ENCODE measurements at places on chromosomes 5 and 9.

DNA sequence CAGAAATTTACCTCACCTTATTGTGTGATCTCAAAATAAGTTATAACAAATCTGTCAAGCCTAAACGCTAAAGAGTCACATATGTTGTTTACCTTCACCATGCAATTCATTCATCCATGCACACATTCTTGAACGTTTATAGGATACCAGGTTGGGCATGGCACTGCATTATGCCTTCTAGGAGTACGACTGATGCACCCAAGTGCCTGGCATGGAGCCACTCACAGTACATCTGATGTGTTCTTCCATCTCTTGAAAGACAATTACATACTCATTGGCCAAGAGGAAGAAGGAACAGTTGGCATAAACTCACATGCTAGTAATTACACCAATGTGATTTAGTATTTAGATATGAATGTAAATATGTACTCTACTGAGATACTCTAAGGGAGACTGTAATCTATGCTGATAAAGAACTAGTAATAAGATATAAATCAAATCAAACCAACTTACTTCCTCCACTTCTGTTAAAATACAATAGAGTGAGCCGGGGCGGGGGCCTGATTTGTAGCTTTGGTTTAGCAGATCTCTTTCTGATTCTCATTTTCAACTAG is 90.7 kb downstream of the LPAR1 start:
- peak; percentile 12 for DNase-seq

- DNase-seq: no peak
Measured at GRCh38 chr9:137924169-137924568, 46.6 kb downstream of the CACNA1B start.

DNA sequence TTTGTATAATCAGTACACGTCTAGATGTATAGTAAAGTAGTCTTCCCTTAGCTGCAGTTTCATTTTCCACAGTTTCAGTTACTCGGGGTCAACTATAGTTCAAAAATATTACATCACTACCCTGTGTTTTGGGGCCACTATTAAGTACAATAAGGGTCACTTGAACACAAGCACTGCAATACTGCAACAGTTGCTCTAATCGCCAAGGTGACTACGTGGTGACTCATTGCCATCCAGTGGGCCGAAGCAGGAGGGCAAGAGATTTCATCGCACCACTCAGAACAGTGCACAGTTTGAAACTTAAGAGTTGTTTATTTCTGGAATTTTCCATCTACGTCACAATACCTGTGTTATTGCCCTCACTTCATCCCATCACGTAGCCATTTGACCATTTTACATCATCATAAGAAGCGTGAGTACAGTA is at the start of gene ARL14EPL:
Gene ARL14EPL (plus strand): TSS at position 379 of the 424 bp plus-strand sequence. CDS start 18,994 bp downstream, outside the sequence.
- DNase-seq: peak; percentile 8

DNA sequence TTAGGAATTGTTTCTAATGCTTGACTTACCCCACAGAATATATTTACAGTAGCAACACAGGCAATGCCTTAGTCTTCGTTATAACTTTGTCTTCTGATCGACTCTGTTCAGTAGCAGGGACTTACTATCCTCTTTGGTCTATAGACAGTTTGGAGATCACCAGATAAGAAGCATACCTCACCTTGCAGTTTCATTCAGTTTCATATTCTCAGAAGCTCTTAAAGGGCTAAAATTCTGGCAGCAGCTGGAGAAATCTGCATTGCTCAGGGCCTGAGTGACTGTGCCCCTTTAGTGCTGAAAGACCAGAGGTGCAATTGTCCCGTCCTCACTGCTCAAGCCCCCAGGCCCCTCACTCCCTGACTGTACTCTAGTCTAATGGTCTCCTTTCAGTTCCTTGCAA is 26.0 kb downstream of the ZBTB43 start:
- DNase-seq: no peak

DNA sequence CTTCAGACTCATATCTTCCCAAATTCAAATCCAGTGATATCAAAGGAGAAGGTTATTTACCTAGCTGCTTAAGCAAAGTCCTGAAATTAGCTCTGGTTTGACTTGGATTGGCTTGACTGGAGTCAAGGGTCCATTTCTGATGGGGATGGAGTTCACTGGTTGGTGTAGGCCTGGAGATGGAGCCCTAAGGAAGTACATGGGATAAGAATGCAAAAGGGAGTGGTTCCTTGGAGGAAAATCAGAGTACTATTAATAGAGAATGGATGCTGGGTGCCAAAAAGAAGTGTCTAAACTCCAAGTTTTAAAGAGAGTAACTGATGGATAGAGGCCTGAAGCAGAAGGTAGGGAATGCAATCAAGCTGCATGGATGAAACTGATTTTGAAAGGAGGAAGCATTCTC is 13.8 kb downstream of the TXNDC8 start:
- DNase-seq: no peak
